ENCODE measurements at places on chromosomes 1 and 21. TPM values are rescaled to one million over a fixed set of nuclear protein-coding genes. Genes with fewer than 3 reads are reported as not detected.

TRAF3IP3 gene
- total RNA-seq: 384 TPM

TNN gene
- not detected for total RNA-seq

CD84 gene
- total RNA-seq: 16.3 TPM

ZBTB8A gene
- total RNA-seq: 0.41 TPM

RRP15 gene
- 50.1 TPM for total RNA-seq

KRTAP8-1 gene
- total RNA-seq: not detected

MNDA gene
- total RNA-seq: not detected

CLDN19 gene
- total RNA-seq: not detected

DNA sequence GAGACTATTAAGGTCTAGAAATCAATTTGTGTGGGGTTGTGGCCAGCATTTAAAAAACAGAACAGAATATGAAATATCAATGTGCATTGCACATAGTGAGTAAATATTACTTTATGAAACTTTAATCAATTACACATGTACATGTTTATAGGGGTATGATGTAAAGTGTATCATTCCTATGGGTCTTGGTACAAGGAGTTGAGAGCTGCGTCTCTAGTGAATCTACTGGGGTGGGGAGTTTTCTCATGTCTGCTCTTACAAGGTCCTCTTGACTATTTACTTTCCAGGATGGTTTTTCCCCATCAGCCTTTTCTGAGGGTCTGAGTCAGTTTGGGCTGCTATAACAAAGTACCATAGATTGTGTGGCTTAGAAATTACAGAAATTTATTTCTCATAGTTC, 75.8 kb downstream of the BACH1 start:
- DNase-seq: no peak

- no peak for DNase-seq
Observed at GRCh38 chr1:115199416-115200132, 110.3 kb upstream of the TSPAN2 start.

DNA sequence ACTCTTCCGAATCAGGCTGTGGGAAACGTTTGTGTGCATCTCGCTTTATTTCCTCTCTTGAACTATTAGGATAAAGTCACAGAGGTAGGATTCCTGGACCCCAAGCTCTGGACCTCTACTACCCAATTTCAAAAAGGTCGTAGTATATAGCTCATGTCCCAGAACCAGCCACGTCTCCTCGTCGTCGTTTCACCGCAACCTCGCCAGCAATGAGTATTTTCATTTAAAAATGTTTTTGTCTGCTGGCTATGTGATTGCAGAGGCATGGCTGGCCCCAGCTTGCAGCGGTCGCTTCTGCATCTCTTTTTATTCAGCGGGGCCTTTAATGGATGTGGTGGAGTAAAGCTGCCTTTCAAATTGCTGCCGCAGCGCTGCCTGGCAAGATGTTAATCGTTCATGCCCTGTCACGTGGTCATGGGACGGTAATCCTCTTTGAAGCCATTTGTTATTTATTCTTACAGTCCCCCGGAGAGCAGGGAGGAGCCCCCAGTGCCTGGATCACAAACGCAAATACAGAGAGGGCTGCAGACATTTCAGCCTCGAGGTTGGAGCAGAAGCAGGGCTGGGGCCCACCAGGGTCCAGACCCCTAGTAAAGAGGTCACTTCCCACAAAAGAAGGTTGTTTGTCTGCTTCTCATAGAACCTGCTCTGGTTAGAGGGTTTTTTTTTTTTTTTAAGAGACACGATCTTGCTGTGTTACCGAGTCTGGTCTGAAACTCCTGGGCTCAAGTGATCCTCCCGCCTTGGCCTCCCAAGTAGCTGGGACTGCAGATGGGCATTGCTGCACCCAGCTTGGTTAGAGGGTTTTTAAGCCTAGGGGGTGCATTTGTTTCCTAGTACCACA, 11.6 kb upstream of the NPHP4 start:
- no peak for DNase-seq

DNA sequence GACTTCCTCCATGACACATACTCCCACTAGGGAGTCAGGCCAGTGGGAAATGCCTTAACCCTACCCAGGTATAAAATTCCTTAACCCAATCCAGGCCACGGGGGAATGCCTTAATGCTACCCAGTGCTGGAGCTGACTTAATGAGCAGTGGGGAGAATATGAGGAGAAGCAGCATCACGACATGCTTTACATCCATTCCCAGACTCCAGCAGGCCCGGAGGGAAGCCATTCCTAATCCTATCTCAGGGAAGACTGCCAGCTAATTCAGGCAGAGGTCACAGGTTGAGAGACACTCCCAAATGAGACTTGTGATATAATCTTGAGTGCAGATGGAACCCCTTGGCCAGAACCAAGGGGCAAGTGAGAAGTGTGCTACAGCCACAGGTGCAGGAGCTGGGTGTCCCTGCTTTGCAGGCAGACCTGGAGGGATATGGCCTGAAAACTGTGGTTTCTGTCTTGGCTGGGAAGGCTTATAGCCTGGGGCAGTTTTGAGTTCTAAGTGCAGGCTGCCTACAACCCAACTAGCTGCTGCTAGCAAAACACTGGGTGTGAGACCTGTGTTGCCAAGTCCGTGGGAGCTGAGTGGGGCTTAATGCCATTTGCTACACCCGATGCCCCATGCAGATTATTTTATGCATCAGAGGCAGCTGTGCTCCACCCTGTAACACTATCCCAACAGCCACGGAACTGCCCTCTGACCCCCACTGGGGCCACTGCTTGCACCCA, 45.1 kb upstream of the GUCA2A start:
- no peak for DNase-seq

All from activated T-helper 1 cell treated with anti-CD3 and anti-CD28 coated beads, Interleukin-12 subunit alpha, Interleukin-12 subunit beta, Interleukin-2, Interleukin-4 antibody, amounts not matched to agents 30 ng/mL and 10 ng/mL and 1 ng/mL, durations not matched to agents 14 hours and 24 hours and 36 hours (primary cell).